Brain pericyte (primary cell): ENCODE measurements at places on chromosomes 13 and 19.
A peak's percentile ranks its signal among the peaks of the same experiment; 100 is the strongest.

DNA sequence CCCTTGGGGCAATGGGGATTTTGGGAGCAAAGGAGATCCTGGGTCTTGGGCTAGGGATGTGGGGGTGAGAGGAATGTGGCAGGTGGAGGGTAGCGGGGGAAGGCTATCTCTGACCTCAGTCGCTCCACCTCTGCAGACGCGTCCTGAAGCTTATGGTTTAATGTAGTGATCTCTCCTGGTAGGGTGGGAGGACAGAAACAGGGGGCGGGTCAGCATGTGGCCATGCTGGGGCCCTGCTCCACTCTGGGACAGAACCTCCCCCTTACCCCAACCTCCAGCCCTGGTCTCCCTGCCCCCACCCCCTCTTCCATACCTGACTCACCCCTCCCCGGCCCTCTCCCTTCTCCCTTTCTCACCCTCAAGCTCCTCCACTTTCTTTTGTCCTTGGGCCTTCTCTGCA is 1.4 kb downstream of the BST2 start:
- DNase-seq = no peak

DNA sequence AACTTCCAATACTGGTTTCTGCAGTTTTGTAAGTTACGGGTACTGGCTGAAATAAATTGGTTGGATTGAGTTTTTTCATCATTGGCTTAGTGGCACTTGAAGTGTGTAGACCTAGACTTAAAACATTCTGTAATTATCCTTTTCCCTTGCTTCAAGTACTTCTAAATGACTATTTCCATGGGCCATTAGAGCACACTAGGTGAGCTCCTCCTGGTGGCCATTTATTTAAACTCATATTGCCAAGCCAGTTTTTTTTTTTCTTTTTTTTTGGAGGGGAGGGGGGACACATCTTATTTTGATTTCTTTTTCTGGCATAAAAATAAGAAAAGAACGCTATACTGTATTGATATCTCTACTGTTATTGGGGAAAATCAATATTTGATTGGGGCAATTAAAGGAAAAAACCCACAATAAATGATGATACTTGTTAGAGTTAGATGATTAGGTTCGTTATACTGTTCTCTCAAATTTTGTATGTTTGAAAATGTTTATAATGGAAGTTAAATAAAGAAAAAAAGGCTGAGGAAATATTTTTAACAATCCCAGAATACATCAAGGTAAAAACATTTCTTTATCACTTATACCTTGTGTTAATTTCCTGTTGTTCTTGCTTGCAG is 82.9 kb downstream of the PDS5B start:
- no peak for DNase-seq

DNA sequence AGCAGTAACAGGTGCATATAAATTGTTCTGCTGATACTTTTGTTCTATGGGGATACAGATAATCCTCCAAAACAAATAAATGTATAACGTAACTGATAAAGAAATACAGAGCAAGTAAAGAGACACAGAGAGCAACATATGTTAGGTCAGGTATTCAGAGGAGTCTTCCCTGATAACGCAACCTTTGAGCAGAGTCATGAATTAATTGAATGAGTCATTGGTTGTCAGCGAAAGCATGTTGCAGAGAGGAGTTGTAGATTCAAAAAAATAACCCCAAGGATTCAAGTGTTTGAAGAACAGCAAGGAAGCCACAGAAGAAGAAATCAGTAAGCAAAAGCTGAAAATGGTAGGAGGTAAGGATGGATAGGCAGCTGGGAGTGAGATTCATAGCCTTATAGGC is 245.2 kb downstream of the TBC1D4 start:
- no peak for DNase-seq

DNA sequence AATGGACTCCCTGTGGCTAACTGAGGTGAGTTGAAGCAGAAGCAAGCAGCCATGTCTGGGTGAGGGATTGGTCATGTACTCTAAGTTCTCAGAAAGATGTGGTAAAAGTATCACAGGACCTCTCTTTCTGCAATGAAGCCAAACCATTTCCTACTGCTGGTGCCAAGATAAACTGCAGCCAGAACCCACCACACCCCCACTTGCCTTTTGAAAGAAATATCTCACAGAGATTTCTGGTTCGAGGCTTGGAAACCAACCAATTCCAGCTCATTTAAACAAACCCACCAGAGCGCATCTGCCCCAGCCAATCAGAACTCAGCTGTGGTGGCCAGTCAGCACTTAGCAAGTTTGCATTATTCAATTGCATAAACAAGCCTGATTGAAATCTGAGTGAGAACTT is 204.5 kb upstream of the ATXN8OS start:
- DNase-seq = no peak

- DNase-seq = no peak
Observed at GRCh38 chr13:44040818-44041100, 161.1 kb downstream of the LACC1 start.

DNA sequence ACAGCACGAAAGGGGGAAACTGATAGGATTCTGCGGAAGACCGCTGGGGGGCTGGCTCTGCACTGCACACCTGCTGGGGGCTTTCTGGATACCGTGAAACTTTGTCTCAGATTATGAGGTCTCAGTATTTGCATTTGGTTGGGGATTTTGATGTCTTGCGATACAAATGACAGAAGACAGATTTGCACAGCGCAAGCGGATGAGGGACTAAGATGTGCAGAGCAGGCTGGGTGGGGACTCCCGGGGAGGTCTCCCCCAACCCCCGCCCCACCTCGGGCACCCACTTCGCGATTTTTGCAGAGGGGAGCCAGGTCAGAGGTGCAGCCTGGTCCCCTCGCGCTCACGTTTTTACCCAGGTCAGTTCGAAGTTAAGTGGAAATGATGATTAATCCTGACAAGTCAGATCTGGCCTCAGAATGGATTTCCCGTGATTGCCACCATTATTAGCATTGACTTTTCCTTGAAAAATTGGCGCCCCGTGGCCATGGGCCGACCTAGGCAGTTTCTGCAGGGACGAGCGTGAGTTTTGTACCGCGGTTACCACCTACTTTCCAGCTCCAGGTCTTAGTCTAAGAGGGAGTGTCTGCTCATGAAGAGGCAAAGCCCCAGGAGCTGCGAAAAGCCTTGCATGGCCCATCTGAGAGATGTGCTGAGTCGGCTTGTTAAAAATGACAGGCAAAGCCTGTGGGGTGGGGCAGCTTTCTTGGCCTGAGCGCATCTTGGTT is 1.3 kb upstream of the GJB2 start:
- no peak for DNase-seq

DNA sequence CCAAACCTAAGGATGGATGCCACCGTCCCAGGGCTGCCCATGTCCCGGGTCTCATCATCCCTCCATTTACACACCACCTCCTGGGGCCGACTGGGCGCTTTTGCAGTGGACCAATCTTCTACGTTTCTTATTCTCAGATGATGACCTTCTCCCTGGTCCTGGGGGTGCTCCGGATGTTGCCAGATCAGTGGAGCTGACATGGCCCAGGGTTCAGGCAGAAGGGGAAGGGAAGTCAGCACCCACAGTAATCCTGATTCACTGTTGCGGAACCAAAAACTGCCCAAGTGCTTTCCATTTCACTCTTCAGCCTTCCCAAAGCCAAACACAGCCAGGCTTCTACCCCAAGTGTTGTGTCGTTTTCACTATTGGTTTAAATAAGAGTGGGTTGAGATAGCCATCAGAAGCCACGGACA is 29.8 kb downstream of the RAB20 start:
- no peak for DNase-seq

DNA sequence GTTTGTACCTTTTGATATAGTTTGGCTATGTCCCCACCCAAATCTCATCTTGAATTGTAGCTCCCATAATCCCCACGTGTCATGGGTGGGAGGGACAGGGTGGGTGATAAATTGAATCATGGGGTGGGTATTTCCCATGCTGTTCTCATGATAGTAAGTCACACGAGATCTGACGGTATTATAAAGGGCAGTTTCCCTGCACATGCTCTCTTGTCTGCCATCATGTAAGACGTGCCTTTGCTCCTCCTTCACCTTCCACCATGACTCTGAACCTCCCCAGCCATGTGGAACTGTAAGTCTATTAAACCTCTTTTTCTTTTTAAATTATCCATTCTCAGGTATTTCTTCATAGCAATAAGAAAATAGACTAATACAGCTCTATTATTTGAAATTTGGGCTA is 330.7 kb upstream of the ATXN8OS start:
- DNase-seq = no peak

GRCh38 chr19:45097776-45098520 is 5.0 kb downstream of the PPP1R37 start:
- peak; percentile 55 for DNase-seq

- no peak for DNase-seq
Observed at GRCh38 chr13:59566561-59566960, 597.2 kb downstream of the DIAPH3 start.

DNA sequence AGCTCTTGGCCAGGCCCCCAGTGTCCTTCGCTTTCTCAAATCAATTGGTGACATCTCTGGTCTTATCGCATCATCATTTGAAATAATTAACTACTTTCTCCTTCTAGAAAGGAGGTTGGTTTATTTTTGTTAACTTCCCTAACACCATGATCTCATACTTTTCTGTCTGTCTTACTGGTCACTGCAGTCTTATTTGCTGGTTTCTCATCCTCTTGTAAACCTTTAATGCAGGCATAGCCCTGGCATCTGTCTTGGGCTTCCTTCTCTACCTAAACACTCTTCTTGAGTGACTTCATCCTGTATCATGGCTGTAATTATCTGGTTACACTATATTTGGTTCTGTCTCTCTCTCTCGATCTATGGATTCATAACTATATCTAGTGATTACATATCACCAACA is 152.8 kb downstream of the CYSLTR2 start:
- DNase-seq = no peak
